NCI-H460 (cell line): ENCODE measurements at places on chromosomes 5 and 9. TPM values are rescaled to one million over a fixed set of nuclear protein-coding genes. Genes with fewer than 3 reads are reported as not detected.

PCDHGC4 gene
- 0.12 TPM in 2 replicates for total RNA-seq

MEIKIN gene
- total RNA-seq, result not detected in 2 replicates

GMCL2 gene
- total RNA-seq, result not detected in 2 replicates

LCNL1 gene
- not detected in 2 replicates for total RNA-seq

TAF11L11 gene
- total RNA-seq, result 0.25 TPM in 1 of 2 replicates, not detected in the other

- DNase-seq, result no peak
These were observed 234.5 kb downstream of the PCSK1 start for GRCh38 chr5:96198356-96199058.

DNA sequence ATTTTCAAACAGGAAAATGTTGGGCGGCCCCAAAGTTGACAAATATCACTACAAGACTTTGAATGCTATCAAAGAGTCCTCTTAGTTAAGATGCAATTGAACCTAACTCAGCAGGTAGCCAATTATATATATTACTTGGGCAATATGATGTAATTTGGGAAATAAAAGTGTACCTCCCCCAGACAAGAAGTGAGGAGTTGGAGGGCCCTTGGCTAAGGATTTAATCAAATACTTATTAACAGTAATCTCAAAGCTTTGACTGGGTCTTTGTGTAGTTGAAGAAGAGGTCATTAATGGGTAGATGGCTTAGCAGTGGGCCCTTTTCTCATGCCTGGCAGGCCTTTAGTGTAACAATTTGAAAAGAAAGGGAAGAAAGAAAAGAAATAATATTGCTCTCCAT lies 599.0 kb downstream of the CSNK1G3 start:
- no peak for DNase-seq

DNA sequence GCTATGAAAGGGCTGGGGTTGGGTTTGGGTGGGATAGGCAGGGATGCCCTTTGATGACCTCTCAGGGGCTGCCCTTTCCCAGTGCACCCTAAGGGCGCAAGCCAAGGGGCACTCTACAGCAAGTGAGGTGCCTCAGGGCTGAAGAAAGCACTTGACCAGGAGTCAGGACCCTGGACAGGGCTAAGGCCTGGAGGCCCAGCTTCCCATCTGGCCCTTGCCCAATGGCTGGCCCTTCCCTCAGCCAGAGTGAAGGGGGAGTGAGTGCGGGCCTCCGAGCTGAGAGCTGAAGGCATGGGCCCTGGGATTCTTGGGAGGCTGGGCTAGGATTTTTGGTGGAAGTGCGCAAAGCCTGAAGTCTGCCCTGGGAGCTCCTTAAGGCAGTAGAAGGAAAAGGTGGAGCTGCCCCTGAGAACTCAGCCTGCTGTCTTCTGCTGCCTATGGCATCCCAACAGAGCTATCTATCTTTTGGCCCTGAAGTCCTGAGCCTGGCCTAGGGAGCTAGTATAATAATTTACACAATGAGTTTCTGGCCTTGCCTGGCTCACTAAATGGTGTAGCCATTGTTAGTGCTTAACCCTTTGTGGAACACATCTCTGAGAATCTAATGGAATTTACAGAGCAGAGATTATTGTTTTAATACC lies 16.4 kb downstream of the JADE2 start:
- DNase-seq, result no peak

DNA sequence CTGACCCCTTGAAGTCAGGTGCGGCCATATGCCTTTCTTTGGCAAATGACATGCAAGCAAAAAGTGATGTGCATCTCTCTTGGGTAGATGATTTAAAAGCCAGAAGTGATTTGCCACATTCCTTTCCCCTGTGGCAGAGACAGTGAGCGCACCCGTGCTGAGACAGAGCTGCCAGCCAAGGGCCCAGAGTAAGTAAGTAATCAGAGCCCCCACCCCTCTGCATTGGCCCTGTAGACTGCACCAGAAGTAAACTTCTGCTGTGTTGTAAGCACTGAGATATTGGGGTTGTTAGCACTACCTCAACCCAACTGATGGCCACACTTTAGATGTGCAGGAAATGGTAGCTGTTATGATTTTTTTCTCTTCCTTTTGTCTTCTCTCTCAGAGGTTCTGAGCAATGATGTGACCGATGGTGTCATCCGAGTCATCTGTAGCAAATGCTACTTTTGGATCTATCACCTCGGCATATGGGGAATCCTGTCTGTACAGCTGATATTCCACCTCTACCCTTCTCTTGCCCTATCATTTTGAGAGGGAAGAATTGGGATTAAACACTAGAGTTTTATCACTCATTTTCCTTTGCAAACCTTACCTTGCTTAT lies 58.0 kb downstream of the DOCK2 start:
- no peak for DNase-seq

DNA sequence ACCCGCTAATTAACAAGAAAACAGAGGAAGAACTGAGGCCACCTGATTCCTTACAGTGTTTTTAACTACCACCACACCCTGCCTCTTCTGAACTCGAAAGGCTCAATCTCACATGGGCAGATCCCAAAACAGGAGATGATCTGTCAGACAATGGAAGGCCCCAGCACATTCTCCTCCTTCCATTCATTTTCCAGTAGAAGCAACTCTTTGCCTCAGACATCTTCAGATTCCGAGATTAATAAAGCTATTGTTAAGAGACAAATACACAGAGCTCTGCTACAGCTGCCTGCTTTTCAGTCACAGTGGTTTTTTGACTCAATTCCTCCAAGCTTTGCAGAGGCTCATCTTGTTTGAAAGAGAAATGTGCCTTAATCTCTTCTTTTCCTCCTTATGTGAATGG lies 127.2 kb upstream of the ADAMTSL1 start:
- no peak for DNase-seq

DNA sequence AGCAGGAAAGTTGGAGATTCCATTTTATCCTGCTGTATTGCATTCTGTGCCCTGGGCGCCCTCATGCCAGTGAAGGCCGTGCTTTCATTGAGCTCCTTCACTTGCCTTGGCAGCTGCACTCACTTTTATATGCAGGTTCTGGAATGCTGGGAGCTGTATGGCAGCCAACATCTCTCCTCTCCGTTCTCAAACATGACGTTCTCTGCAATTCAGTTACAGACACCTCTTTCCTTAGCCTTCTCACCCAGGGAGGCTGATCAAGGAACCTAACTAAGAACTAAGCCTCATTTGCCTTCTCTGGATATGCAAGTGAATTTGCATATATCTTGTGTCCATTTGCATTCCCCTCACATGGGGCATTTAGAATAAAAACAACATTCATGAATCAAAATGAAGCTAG lies 29.4 kb upstream of the PURA start:
- DNase-seq, result no peak

- no peak for DNase-seq
These were observed 154.5 kb downstream of the ARSB start for GRCh38 chr5:78830528-78831046.

DNA sequence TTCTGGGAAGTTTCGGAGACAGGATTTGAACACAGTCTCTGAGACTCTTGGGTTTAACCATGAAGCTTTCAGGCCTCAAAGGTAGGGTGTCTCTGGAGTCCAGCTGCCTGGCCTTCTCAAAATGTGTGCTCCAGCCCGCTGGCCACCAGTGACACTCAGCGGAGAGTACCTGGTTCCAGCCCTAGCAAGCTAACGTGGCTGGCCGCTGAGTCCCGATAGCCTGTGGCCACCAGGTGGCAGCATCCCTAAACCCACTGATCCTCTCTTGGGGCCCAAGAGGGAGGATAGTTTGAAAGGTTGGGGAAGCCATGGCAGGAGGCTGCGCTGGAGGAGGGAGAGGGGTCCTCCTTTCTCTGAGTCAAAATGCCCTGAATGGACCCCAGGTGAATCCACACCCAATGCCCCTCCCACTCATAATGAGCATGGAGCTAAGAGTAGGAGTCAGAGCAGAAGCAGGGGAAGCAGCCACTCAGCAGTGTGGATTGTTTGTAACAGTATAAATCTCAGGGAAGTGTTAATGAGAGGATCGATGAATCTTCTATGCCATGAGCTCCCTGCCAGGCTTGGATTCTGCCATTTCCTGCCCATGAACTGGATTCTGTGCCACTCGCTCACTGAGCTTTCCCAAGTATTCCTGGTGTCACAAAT lies 5.4 kb upstream of the TIFAB start:
- DNase-seq, result peak; percentile 65

- DNase-seq, result no peak
These were observed 14.8 kb downstream of the ROR2 start for GRCh38 chr9:91935066-91935749.

GRCh38 chr5:55902696-55903095 lies 51.5 kb downstream of the IL31RA start:
- DNase-seq, result no peak

DNA sequence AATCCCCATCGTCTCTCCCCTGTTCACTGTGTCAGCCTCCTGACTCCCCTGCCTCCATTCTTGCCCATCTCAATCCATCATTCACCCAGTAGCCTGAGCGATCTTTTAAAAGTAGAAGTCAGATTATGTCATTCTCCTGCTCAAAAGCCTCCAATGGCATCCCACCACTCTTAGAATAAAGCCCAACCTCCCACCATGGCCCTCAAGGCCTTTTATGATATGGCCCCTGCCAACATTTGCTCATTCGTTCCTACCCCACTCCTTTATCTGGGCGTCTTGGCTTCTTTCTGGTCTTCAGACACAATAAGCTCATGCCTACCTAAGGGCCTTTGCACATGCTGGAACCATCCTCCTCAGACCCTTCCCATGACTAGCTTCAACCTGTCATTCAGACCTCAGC lies 35.5 kb upstream of the KCNMB1 start:
- DNase-seq, result no peak

GRCh38 chr5:149379818-149380374 lies 804 bp upstream of the IL17B start:
- DNase-seq, result no peak

DNA sequence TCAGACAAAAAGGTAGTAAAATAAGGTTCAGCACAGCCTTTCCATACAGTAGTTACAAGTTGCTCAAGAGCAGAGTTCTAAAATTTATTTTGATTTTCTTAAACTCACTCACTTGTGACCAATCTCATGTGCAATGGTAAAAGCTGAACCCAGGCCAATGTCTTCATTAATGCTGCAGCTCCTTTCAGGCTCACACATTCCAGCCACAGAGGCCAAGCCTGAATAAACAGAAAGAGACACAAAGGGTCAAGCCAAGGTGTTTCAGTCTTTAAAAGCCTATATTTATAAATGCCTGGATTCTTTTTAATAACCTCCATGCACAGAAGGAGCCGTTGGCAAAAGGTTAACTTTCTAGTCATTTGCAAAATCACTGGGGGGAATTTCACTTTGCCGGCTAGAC lies 152.5 kb downstream of the ADAMTS6 start:
- no peak for DNase-seq

DNA sequence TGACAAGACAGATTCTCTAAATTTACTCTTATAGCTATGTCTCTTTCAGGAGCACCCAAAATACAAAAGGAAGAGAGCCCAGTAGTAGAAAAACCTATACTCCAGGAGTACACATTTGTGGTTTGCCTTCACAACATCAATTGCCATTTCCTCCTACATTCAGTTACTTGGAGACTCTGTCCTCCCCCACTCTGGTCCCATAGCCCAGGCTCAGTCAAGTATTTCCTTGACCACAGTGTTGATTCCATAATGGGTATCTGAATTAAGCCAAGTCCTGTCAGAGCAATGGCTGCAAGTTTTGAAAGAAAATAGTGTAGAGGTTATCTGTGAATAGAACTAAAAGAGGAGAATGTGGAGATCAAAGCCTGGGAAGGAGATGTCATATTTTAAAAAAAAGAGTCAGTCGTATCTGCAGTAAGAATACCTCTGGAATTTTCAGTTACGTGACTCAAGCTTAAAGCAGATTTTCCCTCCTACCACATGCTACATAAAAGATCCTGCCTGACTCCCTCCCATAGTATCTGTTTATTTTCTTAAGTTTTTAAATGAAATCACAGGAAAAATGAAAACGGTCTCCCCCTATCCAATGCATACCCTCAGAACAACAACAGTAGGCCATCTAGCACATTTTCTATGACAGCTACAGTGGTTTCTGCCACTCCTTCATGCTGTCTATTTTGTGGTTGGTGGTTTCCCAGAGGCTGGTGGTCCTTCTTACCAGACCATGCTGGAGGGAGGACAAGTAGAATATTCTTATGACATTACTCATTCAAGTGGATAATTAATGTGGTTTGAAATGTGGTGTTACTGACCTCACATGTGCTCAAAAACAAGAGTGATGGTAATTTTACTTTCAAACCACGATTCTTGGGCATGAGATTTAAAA lies 249.7 kb upstream of the TMEM161B start:
- no peak for DNase-seq

GRCh38 chr5:157877821-157878220 lies 18.9 kb upstream of the CLINT1 start:
- no peak for DNase-seq

DNA sequence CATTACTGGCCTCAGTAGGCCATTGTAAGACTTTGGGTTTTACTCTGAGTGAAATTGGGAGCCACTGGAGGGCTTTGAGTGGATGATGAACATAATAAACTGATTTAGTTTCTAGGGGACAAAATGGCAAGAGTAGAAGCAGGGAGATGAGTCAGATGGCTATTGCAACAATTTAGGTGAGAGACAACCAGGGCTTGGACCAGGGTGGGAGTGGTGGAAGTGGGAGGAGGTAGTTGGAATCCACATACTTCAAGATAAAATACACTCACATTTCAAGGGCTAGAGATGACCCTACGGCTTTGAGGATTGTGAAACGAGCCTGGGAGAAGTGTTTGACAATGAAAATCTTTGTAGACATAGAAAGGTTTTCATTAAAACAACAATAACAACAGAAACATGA lies 136.3 kb downstream of the ACTBL2 start:
- no peak for DNase-seq

DNA sequence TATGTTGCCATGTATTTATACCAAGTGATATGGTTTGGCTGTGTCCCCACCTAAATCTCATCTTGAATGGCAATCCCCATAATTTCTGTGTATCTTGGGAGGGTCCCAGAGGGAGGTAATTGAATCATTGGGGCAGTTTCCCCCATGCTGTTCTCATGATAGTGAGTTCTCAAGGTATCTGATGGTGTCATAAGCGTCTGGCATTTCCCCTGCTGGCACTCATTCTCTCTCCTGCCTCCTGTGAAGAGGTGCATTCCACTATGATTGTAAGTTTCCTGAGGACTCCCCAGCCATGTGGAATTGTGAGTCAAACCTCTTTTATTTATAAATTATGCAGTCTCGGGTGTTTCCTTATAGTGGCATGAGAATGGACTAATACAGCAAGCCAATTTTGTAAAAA lies 140.8 kb upstream of the ADAMTSL1 start:
- DNase-seq, result no peak

DNA sequence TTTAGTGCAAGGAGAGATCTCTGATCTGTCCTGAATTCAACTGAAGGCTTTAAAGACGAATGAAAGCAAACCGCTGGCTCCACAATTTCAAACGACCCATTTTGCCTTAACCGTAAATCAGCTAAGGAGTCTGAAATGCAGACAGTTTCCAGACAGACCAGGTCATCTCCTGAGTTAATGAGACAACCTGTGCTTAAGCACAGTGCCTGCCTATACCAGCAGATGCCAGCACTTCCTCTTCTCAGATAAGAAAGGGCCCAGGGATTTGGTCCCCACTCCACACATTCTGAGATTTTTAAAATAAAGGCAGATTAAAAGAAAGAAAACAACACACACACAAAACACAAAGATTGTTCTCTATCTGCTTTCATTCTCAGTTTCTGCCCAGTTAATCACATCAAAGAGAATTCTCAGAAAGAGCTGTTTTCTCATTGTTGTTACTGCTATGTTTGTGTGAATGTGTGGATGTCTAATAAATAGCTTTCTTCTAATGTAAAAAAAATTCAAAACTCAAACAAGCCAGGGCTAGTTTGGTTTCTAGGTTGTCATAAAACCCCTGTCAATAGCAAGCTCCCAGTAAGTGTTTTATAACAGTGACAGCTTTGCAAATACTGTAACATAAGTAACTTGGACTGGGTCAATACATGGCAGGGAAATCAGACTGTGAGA lies 157.7 kb upstream of the SLC24A2 start:
- DNase-seq, result no peak

GRCh38 chr5:178346607-178347334 lies 114.2 kb upstream of the PHYKPL start:
- DNase-seq, result no peak
